ENCODE measurements at places on chromosomes 2 and 18.
A peak's percentile ranks its signal among the peaks of the same experiment; 100 is the strongest.

DNA sequence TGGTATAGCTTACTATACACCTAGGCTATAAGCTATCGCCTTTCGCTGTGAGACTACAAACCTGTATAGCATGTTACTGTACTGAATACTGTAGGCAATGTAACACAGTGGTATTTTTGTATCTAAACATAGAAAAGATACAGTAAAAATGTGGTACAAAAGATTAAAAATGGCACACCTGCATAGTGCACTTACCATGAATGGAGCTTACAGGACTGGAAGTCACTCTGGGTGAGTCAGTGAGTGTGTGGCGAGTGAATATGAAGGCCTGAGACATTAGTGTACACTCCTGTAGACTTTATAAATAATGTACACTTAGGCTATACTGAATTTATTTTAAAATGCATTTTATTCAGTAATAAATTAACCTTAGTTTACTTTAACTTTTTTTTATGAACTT is 258.2 kb upstream of the SP5 start:
- no peak for DNase-seq

DNA sequence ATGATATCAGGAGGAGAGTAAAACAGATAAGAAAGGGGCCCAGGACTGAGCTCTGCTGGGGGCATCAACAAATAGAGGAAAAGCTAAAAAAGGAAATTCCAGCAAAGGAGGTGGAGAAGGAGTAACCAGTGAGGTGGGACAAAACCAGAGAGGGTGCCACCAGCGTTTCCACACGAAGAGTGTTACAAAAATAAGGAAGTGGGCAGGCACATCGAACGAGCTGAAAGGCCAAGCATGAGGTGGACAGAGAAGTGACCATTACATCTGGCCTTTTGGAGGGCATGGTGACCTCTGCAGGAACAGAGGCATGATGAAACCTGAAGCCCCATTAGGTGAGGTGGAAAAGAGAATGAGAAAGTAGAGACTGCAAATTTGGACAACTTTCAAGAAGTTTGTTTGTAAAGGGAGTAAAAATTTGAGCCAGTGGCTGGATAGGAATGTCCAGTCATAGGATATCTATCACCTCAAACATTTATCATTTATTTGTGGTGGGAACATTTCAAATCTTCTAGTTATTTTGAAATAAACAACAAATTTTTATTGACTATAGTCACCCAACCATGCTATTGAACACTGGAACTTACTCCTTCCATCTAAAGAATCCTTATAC is 18.4 kb upstream of the VIT start:
- DNase-seq = no peak

GRCh38 chr2:240916571-240917008 is 10.5 kb downstream of the CROCC2 start:
- no peak for DNase-seq

GRCh38 chr18:35143622-35144596 is 96.9 kb upstream of the ZNF397 start:
- DNase-seq = no peak

DNA sequence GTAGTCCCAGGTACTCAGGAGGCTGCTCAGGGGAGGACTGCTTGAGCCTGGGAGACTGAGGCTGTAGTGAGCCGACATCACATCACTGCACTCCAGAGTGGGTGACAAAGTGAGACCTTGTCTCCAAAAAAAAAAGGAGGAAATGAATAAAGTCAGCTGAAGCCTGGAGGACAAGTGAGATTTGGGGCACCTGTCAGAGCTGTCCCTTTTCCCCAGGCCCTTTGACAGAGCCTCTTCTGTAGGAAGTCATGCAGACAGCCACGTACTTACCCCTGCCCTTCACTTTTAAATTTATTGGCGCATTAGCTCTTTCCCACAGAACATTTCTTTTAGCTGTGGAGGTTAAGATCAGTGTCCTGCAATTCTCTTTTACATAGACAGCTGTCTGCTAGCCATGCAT is 151.0 kb upstream of the DNMT3A start:
- no peak for DNase-seq

- no peak for DNase-seq
Measured at GRCh38 chr2:111946294-111947114, 48.1 kb downstream of the MERTK start.

DNA sequence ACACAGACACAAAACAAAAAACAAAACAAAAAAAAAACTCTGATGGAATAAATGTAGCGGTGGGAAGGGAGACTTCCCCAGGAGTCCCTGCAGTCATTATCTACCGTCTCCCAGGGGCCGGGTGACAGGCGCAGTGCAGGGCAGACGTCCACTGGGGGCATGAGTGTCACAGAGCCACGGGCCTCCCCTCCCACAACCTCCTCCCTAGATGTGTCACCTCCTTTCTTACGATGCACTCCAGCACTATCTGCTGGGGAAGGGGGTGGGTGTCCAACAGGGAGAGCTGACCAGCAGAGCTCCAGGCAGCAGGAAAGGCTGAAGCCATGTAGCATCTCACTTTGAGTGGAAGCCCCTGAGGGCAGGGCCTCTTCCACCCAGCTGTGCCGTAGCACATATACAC is 84.5 kb downstream of the LONRF2 start:
- no peak for DNase-seq

GRCh38 chr18:2994020-2994589 is 18.8 kb downstream of the LPIN2 start:
- no peak for DNase-seq

- DNase-seq = no peak
Measured at GRCh38 chr18:78679613-78680260, 299.9 kb upstream of the SALL3 start.

- peak; percentile 81 for DNase-seq
Measured at GRCh38 chr2:73070643-73071359, 711 bp downstream of the SFXN5 start.

- no peak for DNase-seq
Measured at GRCh38 chr2:209938906-209939305, 63.5 kb upstream of the RPE start.

DNA sequence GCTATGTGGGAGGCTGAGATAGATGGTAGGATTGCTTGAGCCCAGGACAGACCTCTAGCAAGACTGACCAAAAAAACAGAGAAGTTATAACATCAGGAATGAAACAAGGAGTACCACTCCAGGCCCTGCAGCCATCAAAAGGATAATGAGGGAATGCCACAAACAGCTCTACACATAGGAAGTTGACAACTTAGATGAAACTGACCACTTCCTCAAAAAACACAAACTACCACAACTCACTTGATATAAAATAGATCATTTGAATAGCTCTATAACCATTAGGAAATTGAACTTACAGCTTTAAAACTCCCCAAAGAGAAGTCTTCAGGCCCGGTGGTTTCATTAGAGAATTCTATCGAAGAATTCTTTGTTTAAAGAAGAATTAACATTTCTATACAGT is 12.9 kb upstream of the ESPNL start:
- DNase-seq = no peak

GRCh38 chr2:34979148-34979547 is 1376.4 kb upstream of the CRIM1 start:
- no peak for DNase-seq

DNA sequence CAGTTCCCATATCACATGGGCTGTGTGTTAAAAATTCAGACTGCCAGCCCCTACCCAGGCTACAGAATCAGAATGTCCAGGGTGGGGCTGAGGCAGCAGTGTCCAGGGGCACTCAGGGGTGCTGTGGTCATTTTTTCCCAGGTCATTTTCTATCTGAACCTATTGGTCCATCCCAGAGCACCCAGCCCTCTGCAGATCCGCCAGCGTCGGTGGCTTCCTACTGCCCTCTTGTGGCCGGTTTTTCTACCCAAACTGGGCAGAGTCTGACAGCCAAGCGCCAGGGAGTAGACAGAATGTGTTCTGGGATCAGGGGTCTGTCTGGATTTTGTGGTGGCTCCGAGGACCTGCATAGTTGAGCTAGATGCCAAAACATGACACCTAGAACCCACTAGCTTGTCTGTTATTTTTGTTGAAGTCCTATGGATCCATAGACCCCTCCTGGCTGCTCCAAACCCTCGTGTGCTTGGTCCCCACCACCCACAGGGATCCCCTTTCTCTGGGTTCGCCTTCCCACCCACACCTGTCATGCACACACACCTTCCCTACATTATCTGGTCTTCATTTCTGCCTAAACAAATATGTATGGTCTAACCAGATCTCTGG is 34.1 kb upstream of the RMDN2 start:
- DNase-seq = peak; percentile 74

DNA sequence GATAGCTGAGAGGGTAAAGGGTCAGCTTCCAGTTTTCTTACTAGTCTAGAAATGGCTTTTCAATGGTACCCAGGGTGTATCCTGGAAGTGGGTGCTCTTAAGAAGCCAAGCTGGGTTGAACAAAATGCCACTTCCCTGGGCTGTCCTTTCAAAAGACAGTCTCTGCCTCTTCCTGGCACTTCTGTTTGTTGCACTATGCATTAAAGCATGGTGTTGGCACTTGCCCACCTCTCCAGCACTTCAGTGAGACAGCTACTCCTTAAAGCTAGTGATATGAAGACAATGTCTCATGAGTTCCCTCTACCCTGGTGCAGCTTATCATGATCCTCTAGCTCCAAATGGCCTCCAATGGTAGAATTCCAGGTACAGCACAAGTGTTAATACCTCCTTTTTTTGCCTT is 74.3 kb upstream of the IGFBP5 start:
- DNase-seq = no peak

- no peak for DNase-seq
Measured at GRCh38 chr2:66477135-66477842, 42.4 kb downstream of the MEIS1 start.

GRCh38 chr2:207926989-207927300 is 98.4 kb downstream of the PLEKHM3 start:
- no peak for DNase-seq

- DNase-seq = peak; percentile 55
Measured at GRCh38 chr2:240814946-240815760, 4.9 kb downstream of the KIF1A start.

- DNase-seq = no peak
Measured at GRCh38 chr2:45691171-45691999, 39.9 kb downstream of the PRKCE start.

DNA sequence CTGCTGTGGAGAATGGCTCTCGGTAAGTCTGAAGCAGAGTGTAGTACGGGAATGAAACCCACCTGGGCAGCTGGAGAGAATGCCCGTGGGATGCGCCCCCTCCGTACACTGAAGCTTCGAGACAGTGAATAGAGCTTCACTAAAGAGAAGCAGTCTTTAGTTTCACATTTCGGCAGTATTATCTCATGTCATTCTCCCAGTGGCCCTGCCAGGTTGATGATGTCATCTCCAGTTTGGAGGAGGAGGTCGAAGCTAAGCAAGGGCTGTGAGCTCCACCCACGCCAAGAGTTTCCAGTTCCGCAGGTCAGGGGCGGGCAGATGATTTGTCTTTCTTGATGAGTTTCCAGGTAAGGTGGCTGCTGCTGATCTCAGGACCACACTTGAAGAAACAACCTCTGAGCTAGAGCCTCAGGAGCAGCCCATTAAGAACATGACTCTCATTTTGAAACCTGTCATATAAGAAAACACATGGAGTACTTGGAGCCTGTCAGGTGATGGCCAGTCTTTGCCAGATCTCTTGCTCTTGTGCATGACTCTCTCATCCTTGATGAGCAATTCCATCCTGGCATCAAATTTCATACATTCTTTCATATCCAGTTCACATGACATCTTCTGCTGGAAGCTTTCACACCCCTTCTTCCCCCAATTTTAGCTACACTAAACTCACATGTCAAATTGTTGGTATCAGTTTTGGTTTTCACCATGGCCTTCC is 475.0 kb downstream of the RNF144A start:
- no peak for DNase-seq

DNA sequence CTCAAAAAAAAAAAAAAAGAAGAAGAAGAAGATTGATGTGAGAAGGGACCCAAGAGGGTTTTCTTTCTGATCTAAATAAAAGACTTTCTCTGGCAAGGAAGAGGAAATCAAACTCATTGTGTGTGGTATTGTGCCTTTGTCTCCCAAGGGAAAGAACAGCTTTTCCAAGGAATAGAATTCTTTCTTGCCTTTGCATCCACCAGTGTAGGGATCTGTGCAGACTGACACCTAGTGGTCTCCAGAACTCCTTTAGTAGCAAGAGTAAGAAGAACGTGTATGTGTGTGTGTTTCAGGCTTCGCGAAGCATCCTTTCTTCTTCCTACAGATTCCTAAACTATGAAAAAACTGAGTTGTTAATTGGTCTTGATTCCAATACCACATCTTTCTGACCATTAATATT is 33.5 kb upstream of the CRIM1 start:
- DNase-seq = no peak

- DNase-seq = no peak
Measured at GRCh38 chr2:202963712-202964111, 51.0 kb upstream of the NBEAL1 start.

- DNase-seq = no peak
Measured at GRCh38 chr2:126050991-126051736, 604.8 kb upstream of the GYPC start.

GRCh38 chr2:171307560-171307959 is 126.2 kb downstream of the METTL8 start:
- DNase-seq = no peak

DNA sequence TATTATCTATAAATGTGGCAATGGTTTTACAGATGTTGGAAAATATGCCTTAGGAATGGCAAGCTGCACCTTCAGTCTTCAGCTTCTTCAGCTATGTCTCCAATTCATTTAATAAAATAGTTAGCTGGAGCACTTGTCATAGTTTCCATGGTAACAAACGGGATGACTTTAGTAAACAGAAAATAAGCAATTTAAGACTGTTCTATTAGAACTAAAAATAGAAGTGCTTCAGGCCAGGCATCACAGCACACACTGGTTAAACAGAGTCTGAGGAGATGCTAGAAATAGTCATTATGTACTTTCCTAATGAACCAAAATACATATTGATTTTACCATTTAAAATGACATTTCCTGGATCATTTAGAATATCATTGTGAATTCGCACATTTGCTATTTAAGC is 195.0 kb downstream of the GCA start:
- DNase-seq = no peak

DNA sequence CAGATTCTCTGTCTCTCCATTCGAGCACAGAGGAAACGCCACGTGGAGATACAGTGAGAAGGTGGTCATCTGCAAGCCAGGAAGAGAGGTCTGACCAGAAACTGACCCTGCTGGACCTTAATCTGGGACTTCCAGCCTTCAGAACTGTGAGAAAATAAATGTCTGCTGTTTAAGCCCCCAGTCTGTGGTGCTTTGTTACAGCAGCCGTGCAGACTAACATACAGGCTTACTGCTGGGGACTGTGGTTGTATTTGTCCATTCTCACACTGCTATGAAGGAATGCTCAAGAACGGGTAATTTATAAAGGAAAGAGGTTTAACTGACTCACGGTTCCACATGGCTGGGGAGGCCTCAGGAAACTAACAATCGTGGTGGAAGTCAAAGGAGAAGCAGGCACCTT is 432.7 kb downstream of the IRS1 start:
- no peak for DNase-seq

DNA sequence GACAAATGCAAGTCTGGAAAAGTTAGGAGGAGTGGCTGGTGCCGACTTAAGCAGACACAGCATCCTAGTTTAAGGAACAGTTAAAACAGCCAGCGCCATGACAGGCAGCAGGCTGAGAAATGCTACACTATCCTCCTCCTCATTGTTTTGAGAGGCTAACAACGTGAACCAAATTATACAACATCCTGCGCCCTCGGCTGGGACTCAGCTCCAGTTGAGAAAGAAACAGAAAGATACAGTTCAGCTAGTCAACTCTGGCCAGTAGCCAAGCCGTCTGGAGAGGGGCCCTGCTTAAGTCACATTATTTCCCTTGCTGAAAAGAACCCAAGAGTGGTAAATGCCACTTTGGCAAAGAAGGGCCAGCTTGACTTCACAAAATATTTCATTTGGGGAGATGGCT is 90.2 kb downstream of the BCL11A start:
- DNase-seq = no peak

Measured in type B pancreatic cell (in vitro differentiated cells).